Stimulated activated CD8-positive, alpha-beta memory T cell treated with anti-CD3 and anti-CD28 coated beads, Interleukin-2, amount 100 ng/mL, for 1 hour (primary cell): ENCODE measurements at places on chromosomes 6 and 20.

DNA sequence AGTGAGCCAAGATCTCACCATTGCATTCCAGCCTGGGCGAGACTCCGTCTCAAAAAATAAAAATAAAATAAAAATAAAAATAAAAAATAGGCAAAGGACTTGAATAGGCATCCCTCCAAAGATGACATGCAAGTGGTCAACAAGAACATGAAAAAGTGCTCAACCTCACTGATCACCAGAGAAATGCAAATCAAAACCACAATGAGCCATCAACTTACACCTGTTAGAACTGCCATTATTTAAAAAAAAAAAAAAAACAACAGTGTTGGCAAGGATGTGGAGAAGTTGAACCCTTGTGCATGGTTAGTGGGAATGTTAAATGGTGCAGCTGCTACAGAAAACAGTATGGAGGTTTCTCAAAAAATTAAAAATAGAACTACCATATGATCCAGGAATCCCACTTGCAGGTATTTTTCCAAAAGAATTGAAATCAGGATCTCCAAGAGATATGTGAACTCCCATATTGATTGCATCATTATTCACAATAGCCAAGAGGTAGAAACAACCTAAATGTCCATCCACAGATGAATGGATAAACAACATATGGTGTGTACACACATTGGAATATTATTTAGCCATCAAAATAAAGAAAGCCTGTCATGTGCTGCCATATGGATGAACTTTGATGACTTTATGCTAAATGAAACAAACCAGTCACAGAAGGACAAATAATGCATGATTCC is 2.8 kb downstream of the C20orf203 start:
- no peak for DNase-seq

GRCh38 chr6:72425003-72425681 is 196.7 kb upstream of the KCNQ5 start:
- no peak for DNase-seq

GRCh38 chr6:11929241-11929835 is 82.8 kb upstream of the HIVEP1 start:
- no peak for DNase-seq

- DNase-seq = no peak
Observed at GRCh38 chr6:117472667-117473066, 9.8 kb upstream of the DCBLD1 start.

- no peak for DNase-seq
Observed at GRCh38 chr20:53032046-53032445, 59.9 kb downstream of the TSHZ2 start.

DNA sequence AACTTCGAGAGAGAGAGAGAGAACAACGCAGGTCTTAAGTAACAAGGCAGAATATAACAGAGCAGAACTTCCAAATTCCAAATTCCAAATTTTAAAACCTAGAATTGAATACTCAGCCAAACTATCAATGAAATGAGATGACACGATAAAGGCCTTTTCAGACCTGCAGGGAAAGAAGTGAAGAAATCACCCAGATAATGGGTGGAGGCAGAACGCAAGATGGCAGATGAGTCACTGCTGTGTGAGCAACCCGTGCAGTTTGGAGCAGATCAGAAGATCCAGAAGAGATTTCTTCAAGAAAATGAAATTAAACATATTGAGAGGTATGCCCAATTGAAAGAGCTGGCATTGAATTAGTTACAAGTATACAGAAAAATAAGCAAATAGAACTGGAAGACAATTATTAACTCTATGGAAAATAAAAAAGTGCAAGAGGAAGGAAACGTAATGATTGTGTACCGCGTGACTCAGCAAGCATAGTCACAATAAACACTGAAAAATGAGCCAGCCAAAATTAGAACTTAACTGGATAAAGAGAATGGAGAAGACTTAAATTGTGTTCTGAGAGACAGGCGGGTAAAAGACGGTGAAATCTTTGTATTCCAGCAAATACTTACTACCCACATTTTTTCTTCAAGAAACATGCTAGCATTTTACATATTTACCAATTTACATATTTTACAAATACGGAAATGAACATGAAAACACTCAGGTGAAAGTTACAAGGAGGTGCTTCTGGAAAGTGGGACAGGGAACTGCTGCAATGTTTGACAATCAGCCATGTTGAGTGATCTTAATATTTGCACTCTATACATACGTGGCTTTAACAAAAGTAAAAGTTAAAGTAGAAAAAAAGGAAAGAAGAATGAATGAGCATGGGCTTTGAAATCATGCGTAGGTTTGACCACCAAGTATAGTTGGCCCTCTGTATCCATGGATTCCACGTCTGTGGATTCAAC is 87.9 kb upstream of the CDYL start:
- no peak for DNase-seq
